ENCODE measurements at places on chromosomes 2 and 18. TPM values are rescaled to one million over a fixed set of nuclear protein-coding genes. Genes with fewer than 3 reads are reported as not detected.

Gene CRYGC
- total RNA-seq, result 9.0 TPM

Gene IL36RN
- not detected for total RNA-seq

Gene CFC1B
- total RNA-seq, result not detected

Gene SAG
- 0.80 TPM for total RNA-seq

Gene GBX2
- 39.2 TPM for total RNA-seq

Gene GAREM2
- 12.8 TPM for total RNA-seq

Gene UPP2
- total RNA-seq, result not detected

Gene C2orf81
- 2.8 TPM for total RNA-seq

Gene MOCOS
- total RNA-seq, result not detected

Gene LYG1
- total RNA-seq, result not detected

Gene SPP2
- total RNA-seq, result not detected

Gene RAB6C
- total RNA-seq, result not detected

Gene C2orf80
- 7.4 TPM for total RNA-seq

Gene PARD6G
- 9.2 TPM for total RNA-seq

Gene SERPINB3
- total RNA-seq, result not detected

Gene LRRTM4
- not detected for total RNA-seq

Gene TMEFF2
- total RNA-seq, result not detected

Gene MBOAT2
- total RNA-seq, result 51.1 TPM

Gene SERTAD2
- 28.9 TPM for total RNA-seq
